ENCODE measurements at places on chromosomes 7 and 10.

DNA sequence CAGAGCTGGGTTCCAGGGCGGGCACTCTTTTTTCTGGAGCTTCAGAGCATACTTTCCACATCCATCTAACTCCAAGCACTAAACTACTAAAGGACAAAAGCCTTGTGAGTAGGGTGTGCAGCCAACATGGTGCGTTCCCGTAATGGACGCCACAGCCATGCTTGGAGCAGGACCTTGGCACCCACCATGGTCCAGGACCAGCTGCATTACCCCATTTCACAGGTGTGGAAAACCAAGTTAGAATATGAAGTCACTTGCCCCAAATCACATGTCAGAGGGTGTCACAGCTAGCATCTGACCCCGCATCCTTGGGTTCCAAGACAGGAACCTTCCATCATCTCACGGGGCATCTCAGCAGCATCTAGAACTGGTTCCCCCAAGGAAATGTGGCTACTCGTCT, 112.4 kb downstream of the SMURF1 start:
- DNase-seq = no peak

- no peak for DNase-seq
These were observed 10.2 kb downstream of the HIPK2 start for GRCh38 chr7:139767561-139767982.

GRCh38 chr7:133401225-133401624, 148.3 kb downstream of the EXOC4 start:
- no peak for DNase-seq

DNA sequence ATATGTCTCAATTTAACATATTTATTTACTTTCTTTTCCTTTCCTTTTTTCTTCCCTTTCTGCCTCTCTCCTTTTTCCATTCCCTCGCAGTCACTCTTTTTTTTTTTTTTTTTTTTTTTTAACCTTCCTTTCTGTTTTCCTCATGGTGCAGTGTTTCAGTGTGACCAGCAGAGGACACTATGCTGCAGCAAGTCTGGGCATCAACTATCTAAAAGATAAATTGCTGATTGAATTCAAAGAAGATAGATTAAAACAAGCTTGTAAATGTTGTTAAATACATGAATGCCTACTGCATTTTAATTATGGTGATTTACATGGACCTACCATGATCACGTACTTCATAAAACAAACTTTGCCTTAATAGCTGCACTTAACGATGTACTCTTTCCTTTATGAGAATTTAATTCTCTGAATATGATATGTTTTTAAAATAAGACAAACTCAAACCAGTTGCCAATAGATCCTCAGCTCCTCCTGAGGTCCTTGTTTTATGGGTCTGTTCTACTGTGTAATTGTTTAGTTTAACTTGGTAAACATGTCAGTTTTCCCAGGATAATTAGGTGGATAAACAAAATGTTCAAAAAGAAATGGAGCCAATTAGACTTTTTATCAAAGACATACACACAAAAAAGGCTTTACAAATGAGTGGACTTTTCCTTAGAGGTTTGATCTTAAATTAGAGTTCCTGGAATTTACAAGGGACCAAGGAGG, 101.0 kb upstream of the AGR3 start:
- no peak for DNase-seq

- DNase-seq = no peak
These were observed 67.6 kb downstream of the PAX2 start for GRCh38 chr10:100812978-100813377.

GRCh38 chr10:88150339-88150738, 286.9 kb downstream of the PTEN start:
- no peak for DNase-seq

- no peak for DNase-seq
These were observed 3.1 kb upstream of the HOXA4 start for GRCh38 chr7:27133409-27134231.

DNA sequence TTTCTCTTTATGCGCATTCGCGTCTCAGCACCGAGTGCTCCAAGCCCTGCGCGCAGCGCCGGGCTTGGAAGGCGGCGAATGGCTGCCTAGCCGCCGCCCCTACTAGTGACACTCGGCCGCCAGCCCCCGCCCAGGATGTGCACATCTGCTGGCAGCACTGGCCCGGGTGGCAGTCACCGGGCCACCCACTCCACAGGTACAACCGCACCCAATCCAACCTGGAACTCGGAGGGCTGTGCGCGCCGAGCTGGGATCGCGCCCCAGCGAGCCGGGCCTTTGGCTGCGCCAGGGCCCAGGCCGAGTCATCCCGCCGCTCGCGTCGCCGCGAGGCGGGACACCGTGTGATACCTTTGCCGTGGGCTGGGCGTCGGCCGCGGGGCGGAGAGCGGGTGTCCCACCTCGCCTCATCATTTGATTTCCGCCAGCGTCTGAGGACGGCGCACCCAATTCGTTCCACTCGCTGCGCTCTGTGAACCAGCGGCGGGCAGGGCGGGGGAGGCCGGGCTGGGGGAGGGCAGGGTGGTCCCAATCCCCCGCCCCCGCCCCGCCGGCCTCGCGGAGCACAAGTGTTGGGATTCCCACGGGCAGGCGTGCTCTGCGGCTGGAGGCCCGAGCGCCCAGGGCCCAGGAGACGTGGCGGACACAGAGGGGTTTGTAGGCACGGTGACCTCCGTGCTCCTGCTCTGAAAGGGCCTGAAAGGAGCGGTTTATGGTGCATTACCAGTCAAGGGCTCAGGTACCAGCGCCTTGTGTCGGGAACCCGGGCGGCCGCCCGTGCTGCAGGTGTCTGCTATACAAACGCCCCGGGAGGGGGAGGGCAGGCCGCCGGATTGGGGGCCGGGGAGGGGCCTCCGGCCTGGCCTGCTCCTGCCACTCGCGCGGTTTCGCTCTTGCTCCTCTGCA, 17.8 kb upstream of the PTF1A start:
- DNase-seq = no peak

DNA sequence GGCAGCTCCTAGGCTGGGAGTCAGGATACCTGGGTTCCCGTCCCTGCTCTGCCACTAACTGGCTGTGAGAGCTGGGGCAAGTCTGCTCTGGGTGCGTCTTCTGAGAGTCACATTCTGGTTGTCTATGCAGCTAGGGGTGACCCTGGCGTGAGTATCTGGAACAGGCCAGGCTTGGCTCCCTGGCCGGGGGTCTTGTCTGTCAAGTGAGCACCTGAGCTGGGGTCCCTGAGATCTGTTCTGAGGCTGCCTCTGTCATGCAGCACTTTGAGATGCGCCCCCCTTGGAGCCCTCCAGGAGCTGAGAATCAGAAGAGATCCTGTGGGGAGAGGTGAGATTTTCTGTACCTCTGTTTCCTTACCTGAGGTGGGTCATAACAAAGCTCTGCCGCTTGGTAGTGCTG, 7.5 kb downstream of the AGAP3 start:
- no peak for DNase-seq

- DNase-seq = no peak
These were observed 176.0 kb upstream of the MYO3A start for GRCh38 chr10:25758041-25758457.

DNA sequence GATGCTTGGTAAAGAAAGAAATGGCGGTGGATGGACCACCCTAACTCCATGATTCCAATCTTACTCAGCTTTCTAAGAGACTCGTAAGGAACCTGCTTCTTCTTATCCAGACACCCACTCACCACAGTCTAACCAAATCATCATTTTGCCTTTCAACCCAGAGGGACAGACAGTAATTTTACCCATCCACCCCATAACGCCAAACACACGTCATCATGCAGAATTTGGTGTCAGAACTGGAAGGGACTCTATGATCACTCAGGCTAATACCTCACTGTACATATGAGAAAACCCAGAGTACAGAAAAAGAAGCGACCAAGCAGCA, 388 bp downstream of the ECD start:
- DNase-seq = no peak

- no peak for DNase-seq
These were observed 758.7 kb downstream of the CNTNAP2 start for GRCh38 chr7:146875237-146875785.

DNA sequence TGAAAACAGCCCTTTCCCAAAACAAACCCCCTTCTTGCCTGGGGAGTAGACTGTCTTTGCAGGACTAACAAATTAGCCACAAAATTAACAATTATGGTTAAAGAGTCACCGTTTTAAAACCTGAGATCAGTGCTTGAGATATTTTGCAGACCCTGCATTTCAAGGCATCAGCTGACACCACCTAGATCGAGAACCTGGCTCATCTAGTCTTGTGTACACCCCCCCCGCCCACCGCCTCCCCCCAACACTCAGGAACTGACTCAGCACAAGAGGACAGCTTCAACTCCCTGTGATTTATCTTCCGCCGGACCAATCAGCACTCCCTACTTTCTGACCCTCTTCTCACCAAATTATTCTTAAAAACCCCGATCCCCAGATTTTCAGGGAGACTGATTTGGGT, 737.1 kb downstream of the PHTF2 start:
- DNase-seq = no peak

GRCh38 chr7:88318196-88318595, 11.5 kb upstream of the STEAP4 start:
- no peak for DNase-seq

GRCh38 chr10:111338805-111339204, 262.0 kb downstream of the ADRA2A start:
- no peak for DNase-seq

DNA sequence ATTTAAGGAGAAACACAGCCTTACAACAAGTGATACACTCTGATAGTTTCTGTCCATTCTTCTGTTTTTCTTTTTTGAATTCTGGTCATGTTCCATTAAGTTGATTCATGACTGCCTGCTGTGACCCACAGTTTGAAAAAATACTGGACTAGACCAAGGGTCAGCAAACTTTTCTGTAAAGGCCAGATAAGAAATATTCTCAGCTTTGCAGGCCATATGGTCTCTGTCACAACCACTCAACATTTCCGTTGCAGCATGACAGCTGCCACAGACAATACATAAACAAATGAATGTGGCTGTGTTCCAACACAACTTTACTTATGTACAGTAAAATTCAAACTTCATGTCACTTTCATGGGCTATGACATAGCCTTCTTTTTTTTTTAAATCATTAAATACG, 156.7 kb downstream of the PLXNA4 start:
- DNase-seq = no peak

DNA sequence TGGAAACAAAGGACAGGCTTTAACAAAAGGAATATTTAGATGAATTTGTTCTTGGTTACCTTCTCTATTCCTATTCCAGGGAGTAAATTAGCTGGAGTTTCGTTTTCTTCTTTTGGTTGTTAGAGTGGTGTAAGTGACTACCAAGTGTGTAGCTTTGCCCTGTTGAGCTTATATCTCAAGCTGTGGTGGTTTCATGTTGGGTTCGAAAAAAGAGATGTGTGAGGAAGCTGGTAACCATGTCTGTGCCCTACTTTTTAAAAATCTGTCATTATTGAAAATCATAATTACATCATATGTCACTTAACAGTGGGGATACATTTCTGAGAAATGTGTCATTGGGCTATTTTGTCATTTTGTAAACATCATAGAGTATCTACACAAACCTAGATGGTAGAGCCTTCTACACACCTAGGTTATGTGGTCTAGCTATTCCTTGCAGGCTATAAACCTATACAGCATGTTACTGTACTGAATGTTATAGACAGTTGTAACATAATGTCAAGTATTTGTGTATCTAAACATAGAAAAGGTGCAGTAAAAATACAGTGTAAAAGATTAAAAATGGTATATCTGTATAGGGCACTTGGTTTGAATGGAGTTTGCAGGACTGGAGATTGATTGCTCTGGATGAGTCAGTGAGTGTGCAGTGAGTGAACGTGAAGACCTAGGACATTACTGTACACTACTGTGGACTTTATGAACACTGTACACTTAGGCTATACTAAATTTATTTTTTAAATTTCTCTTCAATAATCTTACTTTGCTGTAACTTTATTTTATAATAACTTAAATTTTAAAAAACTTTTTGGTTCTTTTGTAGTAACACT, 90.4 kb downstream of the SEPTIN7 start:
- no peak for DNase-seq

- DNase-seq = no peak
These were observed 14.5 kb downstream of the ANKRD7 start for GRCh38 chr7:118239014-118239413.

- no peak for DNase-seq
These were observed 46.3 kb upstream of the GPAM start for GRCh38 chr10:112229901-112230300.

DNA sequence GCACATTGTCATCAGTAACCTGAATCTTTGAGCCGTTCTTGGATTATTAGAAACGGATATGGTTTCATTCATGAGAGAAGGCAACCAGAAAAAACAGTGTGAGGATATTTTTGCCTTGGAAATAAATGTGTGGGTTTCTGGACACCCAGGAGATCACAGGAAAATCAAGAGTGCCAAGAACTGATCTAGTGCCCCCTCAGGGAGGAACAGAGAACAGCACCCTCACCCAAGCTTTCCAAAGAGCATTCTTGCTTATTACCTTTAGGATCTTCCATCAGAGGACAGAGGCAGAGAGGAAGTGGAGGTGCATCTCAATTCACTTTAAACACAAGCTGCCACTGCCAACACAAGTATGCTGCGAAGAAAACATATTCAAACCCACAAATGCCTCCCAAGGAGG, 851.5 kb upstream of the COBL start:
- DNase-seq = no peak

DNA sequence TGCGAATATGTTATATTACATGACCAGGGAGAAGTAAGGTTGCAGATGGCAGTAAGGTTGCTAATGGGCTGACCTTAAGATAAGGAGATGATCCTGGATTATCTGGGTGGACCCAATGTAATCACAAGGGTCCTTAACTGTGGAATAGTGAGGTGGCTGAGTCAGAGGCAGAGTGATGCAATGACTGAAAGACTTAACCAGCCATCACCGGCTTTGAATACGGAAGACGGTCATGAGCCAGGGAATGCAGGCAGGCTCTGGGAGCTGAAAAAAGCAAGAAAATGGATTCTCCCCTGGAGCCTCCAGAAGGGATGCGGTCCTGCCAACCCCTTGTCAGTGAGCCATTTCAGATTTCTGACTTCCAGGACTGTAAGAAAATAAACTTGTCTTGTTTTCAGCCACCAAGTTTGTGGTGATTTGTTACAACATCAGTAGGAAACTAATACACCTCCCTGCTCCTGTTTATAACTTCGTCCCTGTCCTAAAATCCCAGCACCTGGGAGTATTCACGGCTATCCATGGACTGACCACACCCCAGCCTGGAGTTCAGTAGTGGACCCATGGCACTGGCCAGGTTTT, 4.6 kb upstream of the C10orf95 start:
- no peak for DNase-seq

- DNase-seq = no peak
These were observed 180.5 kb downstream of the MAGI2 start for GRCh38 chr7:79272938-79273337.
